Trophoblast cell (in vitro differentiated cells and primary cell): ENCODE measurements at places on chromosomes 2 and 18.

DNA sequence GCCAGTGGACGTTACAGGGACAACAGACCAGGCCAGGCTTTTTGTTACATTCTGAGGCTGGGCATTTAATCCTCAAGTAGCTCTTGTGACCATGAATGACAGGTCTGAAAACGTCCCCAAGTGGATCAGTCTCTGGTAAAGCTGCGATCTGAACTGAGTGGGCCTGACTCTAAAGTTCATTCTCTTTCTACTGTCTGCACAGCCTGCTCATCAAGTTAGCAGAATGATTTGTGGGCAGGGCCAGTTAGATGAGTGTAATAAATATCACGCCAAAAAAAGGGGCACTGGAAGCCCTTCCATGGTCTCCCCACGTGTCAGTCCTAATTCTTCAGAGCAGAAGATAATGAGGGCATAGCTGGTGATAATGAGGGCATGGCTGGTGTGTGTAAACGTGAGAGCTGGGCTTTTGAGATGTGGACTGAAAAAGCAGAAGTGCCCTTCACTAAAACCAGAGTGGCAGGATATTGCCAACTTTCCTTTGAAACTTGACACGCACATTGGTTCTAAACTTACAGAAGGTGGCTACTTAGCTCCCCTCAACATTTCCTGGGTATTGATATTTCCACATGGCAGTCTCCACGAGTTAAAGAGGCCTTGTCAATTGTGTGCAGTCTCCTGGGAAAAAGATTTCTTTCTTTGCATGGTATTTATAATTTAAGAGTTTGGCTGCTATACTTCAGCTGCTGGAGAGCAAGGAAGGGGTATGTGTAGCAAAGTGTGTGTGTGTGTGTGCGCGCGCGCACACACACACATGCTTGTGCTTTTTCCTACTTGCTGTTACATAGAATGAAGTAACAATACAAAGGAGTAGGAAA is 72.7 kb upstream of the LYPD6B start:
- no peak for DNase-seq

DNA sequence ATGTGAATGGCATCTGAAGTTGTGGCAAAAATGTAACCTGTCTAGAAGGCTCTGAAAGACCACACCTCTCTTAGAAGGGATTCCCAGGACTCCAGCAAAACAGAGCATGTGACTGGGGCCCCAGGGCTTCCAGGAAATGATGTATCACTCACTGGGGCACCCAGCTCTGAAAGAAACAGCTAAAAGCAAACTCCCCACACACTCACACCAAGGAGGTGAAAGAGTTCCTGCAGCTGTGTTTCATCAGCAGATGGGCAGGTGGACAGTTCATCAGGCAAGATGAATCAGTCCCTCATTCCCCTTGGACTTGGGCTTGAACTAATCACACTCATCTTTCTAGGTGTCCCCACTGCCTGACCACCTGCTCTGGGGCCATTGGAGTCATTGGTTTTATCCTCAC is 76.2 kb downstream of the CCBE1 start:
- DNase-seq, result no peak

DNA sequence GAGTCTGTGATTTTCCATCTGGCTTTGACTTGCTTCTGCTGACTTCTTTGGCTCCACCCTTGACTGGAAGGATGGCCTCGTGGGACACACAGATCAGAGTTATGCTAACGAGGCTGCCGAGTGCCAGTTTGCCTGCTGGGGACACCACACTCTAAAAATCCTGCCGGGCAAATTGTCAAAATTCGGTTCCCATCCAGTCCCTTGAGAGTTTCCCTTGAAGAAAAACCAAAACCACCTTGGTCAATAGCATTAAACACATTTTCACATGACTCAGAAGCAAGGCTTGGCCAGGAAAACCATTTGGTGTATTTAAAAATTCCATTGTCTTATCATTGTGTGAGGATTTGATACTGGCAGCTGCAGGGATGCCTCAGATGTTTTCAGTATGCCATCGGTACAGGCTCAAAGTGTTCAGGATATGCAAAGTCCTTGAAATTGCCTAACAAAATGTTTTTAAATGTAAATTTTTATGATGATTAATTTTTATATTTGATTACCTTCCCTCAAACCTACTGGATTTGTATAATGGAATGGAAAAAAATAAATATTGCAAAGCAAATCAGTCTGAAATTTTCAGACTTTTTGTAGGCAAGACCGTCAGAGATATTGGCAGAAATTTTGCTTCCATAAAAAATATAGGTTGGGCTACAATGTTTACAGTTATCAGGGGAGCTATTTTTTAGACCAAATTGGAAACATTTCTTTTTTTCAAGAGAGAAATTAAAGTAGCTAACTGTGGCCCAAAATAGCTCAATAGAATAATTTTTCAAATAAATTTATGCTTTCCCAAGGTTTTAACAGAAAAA is 41.6 kb downstream of the KCNE4 start:
- DNase-seq, result peak; percentile 48

DNA sequence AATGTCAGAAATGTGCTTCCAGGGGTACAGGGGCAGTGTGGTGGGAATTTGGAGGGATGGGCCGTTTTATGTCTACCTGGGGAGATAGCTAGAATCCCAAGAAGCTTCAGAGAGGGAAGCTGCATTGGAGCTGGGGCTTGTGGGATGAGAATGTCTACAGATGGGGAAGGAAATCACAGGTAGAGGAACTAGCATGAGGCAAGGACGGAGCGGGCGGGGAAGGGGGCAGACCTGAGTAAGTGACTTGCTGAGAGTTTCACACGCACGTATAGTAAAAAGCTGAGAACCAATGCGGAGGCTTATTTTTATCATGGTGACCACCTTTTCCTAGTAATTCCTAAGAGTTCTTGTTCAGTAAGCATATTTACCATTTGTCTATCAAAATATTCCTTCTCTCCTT is 6.3 kb downstream of the C2orf80 start:
- no peak for DNase-seq

GRCh38 chr18:48706731-48707130 is 167.9 kb downstream of the CTIF start:
- no peak for DNase-seq

DNA sequence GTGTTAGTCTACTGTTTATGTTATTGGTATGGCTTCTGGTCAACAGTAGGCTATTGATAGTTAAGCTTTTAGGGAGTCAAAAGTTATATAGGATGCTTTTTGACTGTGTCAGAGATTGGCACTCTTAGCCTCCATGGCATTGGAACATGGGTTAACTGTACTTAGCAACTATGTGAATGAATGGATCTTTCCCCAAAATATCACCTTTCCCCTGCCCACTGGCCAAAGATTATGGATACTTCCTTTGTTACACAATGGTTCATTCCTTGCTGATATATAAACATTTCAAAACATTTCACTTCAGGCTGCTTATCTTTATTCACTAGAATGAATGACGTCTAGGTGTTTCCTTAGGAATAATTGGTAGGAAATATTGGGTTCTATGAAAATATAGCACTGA is 62.1 kb upstream of the DOCK10 start:
- DNase-seq, result peak; percentile 78

DNA sequence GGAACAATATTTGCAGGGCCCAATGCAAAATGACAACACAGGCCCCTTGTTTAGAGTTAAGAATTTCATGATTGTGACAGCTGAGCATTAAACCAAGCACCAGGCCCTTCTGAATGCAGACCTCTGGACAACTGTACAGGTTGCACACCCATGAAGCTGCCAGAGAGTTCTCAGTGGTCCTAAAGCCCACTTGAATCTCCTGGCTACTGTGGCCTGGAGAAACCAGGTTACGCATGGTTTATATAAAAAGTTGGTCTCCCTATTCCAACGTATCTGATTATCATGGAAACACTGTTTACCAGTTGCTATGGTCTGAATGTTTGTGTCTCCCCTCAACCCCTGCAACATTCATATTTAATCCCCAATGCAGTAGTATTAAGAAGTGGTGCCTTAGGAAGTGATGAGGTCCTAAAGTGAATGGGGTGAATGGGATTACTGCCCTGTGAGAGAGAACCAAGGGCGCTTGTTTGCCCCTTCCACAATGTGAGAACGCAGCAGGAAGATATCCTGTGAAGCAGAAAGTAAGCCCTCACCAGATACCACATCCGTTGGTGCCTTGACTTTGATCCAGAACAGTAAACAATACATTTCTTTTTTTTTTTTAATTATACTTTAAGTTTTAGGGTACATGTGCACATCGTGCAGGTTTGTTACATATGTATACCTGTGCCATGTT is 48.0 kb upstream of the ANXA4 start:
- no peak for DNase-seq

DNA sequence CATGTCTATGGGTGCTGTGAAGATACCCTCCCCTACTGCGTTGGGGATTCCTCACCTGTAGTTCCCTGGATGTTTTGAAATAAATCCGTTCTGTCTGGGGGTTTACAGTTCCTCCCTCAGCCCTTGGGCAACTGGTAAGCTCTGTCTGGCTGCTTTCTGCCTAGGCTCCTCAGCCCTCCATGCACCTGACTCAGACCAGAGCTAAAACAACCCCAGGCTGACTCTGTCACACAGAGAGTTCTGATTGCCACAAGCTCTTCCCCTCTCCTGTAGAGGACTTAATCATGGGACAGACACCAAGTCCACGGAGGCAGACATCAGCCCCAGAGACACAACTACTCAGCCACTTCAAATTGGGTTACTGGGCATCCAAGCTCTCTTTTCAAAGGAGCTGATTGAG is 6.3 kb downstream of the VIT start:
- peak; percentile 8 for DNase-seq

DNA sequence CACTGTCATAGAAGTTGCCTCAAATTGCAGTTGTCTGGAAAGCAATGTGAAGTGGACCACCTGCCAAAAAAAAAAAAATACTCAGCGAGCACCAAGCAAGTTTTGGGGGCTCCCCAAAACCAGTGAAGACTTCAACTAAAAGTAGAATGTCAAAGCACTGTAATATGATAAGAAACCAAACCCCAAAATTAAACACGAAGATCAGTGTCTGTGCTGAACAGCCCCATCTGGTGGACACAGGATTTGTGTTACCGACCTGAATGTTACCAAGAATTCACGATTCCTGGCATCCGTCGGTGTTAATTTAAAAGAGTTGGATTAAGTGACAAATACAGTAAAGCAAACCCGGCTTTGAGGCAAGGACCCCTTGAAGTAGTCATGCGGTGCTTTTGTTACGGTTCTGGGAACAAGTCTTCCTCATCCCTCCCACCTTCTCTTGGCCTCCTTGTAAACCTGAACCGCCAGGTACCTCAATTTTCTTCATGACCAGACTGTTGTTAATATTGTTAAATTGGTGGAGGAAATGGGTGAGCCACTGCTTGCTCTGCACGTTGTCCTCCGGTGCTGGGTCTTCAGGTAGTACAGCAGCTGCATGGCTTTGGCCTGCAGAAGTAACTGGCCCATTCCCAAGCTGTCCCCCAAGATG is 31.3 kb upstream of the SSB start:
- peak; percentile 73 for DNase-seq

- DNase-seq, result no peak
These were observed 68.6 kb downstream of the ZBTB7C start for GRCh38 chr18:48340560-48340959.

- DNase-seq, result no peak
These were observed 48.2 kb downstream of the CFAP221 start for GRCh38 chr2:119592436-119592835.

DNA sequence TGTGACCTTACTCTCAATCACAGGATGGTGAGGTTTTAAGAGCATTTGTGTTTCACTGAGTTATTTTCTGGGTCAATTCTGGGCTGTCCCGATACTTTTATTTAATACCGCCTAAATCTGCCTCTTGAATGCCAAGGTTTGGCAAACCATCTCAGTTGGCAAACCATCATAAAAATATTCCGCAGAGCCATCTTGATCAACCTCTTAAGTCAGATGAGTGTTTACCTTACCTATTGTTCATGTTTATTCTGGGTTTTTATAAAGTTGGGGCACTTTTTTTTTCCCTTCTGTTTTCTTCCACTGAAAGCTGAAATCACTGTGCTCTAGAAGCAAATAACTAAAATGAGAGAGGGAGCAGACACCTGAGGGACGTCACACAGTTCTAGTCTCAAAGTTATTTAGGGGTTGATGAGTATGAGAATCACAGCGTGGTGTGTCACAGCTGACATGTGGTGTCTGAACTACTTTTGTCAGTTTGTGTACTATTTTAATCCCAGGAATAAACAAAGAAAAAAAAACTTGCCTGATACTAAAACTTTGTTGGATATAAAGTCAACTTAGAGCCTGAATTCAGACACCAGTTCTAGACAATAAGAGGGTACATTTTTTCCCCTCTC is 48.6 kb downstream of the ETAA1 start:
- DNase-seq, result no peak

- no peak for DNase-seq
These were observed 10.7 kb upstream of the DYNC2LI1 start for GRCh38 chr2:43763091-43763490.
